ENCODE measurements at places on chromosomes 7 and 10.

GRCh38 chr10:79409726-79410085 is 35.7 kb downstream of the ZCCHC24 start:
- no peak for DNase-seq

- no peak for DNase-seq
These were observed 1243.1 kb downstream of the GATA3 start for GRCh38 chr10:9297580-9297979.

GRCh38 chr10:23362069-23362830 is 17.7 kb upstream of the C10orf67 start:
- DNase-seq, result no peak

DNA sequence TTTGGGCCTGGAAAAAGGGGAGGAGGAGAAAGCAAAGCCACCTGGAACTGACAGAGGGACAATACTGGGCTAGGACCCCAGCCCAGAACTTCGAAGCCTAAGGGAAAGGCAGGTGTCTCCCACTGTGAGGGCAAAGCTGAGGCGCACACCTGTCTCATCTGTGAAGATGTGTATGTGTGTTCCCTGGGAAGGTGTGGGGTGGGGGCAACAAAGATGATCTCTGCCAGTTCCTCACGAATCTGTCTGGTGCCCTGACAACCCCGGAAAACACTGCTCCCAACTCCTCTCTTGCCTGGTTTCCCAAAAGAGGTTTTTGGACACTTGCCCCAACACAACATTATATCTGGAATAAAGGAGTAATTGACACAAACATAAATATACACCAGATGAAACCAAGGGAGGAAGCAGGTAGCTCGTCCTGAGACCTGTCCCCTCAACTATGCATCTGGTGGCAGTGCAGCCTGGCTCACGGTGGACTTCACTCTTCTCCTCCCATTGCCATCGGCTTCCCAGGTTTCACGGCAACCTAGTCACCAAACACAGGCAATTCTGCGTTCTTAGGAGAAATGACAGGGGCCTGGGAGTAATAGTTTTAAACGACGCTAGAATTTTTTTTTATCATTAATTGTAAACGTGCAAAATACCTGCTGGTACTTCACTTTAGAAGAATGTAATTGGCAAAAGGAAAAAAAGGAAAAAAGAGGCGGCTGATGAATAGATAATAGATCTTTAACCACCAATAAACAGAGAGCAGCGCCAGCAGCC is 1.7 kb upstream of the EMX2 start:
- no peak for DNase-seq

- no peak for DNase-seq
These were observed 148.4 kb upstream of the STEAP1 start for GRCh38 chr7:90005836-90006235.

- DNase-seq, result no peak
These were observed 66.6 kb downstream of the TLL2 start for GRCh38 chr10:96446966-96447596.

- no peak for DNase-seq
These were observed 574.8 kb downstream of the ETV1 start for GRCh38 chr7:13414661-13415107.

DNA sequence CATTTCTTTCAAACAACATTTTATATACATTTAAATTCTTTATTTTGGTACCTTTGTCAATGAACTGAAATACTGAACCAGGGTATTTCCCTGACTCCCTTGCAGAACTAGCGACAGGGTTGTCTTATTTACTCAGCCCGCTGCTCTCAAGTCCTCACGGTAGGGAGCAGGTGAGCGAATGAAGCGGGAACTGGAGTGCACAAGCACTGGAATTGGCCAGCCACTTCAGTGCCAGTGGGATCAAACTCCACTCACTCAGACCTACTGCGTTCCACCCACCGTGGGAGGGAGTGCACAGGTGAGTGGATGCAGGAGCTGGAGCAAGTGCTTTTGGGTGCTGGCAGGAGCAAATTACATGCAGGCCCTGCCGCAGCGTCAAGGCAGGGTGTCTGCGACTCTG is 28.1 kb upstream of the NEUROD6 start:
- no peak for DNase-seq

GRCh38 chr10:115969591-115969990 is 303.4 kb downstream of the GFRA1 start:
- DNase-seq, result no peak

DNA sequence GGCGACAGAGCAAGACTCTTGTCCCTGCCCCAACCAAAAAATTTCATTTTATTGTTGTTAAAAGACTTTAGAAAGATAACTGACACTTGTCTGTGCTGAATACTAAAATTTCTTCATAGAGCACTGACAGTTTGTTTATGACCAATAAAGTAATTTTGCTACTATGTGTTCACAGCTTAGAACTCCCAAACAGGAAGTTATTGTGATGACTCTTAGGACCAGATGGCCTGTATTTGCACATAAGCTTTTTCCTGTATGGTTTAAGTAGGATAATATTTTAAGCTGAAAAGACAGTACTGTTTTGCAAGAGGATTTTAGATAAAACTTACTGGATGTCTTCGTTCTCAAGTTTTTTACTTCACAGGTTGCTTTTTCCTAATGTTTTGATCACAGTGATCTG is 80.7 kb downstream of the MMRN2 start:
- no peak for DNase-seq

DNA sequence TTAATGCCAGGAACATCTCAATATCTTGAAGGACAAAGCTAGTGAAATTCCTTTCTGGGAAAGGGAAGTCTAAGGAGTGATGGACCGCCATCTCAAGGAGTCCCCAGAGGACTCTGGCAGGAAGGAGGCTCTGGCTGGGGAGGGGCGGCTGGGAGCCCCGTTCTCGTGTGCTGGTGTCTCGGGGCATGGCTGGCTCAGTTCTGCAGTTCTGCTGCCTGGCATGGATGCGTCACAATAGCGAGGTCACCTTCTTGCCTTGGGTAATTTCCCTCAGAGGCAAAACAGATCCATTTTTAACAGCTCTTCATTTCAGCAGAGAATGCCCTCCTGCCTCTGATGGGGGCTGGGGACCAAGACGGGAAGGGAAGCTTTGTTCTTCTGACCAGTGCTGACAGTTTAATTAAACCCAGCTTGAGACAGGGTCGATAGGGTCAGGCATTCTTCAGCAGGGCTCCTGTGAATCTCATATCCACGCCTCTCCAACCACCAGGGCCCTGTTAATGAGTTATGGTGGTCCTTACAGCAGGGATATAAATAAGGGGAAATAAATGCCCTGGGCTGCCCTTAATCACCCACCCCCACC is 35.7 kb downstream of the SLIT1 start:
- no peak for DNase-seq

- no peak for DNase-seq
These were observed 597.2 kb downstream of the TYW1 start for GRCh38 chr7:67593794-67594193.

DNA sequence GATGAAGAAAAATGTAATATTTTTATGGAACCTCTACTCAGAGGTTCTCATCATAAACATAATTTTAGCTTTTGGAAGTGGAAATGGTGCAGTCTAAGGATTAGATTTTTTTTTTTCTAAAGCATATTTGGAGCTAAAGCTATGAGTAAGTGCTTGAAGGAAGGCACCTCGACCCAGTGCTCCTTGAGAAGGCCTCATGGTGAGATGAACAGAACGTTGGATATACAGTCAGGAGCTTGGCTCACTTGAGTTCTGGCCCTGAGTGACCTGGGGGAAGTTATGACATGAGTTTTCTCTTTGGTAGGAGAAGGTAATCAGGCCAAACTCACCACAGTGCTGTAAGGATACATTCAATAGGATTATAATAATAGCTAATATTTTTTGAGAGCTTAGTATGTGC is 163.3 kb downstream of the JCAD start:
- DNase-seq, result no peak

DNA sequence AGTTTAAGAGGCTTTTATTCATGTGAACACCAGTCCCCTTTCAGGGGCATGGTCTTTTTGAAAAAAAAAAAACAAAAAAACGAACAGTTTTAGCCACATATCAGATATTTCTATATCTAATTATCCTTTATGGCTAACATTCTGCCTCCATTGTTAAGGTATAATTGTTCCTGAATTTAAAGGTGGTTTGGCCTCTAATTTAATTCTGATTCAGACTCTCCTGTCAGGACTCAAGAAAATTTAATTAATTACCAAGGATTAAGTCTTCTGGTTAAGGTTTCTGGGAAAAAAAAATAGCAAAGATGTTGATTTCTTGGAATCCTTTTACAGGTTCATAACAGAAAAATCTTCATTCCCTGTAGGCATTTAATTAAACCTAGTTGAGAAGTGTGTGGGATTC is 27.4 kb downstream of the COL1A2 start:
- no peak for DNase-seq

DNA sequence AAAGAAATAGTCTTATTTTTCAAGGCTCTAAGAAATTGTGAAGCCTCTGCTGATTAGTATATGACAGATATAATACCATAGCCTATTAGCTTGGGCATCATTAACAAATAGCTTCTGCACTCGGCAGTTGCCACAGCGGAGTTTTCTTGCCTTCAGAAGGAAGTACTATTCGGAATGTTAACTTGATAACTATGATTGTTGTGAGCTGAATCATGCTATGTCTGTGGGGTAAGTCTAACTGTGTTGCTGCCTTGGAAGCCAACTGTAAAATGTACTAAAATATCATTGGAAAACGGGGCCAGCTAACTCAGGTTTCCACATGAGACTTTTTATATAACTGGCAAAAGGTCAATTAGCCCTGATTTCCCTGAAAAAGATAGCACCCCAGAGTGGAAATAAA is 93.2 kb downstream of the TWIST1 start:
- DNase-seq, result no peak

DNA sequence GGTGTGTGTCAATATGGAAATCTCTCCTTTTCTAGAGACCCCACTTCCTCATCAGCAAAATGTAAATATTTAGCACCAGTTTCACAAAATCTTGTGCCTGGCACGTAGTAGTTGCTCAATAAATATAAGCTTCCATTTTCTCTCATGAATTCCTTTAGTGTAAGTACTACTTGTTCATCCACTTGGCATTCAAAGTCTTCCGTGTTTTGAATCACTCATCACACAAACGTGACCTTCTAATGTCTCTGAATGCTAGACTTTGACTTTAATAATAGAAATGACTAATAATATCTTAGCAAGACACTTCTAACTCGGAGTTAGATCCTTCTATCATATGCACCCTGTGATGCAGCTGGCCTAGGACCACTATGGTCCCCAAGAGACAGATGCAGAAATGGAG is 168.7 kb upstream of the ZNF32 start:
- DNase-seq, result no peak

- DNase-seq, result no peak
These were observed 6.9 kb upstream of the MRPS24 start for GRCh38 chr7:43876241-43876640.

- no peak for DNase-seq
These were observed 268.3 kb downstream of the SNX13 start for GRCh38 chr7:17671956-17672355.

DNA sequence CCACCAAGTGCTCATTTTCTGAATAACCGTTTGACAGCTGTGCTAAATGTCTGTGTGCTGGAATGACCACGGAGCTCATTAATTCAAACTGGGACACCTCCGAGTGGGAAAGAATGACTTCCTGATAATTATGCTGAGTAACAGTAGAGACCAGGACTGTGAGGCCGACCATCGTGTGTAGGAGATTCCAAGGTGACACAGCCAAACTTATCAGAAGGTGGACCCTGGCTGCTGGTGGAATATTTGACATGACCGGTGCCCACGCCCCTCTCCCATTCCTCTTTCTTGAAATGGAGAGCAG is 400.0 kb downstream of the PTPRN2 start:
- no peak for DNase-seq

GRCh38 chr7:65429642-65430343 is 56.1 kb downstream of the ZNF92 start:
- DNase-seq, result no peak

- DNase-seq, result no peak
These were observed 32.9 kb upstream of the JCAD start for GRCh38 chr10:30092151-30092790.

DNA sequence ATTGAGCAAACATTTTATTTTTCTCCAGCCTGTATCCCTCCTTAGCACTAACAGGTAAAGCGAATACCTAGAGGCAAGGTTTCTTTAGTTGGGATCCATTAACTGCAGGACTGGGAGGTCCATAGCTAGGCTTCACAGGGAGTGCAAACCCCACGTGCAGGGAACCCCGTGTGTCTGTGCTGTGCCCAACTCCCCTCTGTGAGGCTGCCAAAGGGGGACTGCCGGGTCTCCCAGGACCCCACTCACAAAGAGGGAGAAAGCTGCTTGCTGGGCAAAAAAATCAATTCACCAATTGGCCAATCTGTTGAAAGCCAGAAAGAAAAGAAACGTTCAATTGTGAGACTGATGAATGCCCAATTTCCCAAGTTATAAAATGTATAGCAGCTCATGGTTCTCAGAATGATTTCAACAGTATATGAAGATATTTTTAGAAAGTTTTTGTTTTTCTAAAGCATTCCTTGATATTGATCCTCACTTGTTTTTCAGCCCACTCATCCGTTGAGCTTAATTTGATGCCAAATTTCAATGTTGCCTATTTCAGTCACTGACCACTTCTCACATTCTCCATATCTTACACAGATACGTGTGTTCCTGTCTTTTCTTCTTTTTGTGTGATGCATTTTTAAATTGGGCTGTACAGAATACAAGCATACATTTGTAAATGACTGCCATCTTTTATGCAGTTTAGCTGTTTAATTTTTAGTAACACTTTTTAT is 202.7 kb upstream of the PRSS58 start:
- no peak for DNase-seq

GRCh38 chr10:62880162-62880561 is 64.0 kb upstream of the EGR2 start:
- DNase-seq, result no peak

DNA sequence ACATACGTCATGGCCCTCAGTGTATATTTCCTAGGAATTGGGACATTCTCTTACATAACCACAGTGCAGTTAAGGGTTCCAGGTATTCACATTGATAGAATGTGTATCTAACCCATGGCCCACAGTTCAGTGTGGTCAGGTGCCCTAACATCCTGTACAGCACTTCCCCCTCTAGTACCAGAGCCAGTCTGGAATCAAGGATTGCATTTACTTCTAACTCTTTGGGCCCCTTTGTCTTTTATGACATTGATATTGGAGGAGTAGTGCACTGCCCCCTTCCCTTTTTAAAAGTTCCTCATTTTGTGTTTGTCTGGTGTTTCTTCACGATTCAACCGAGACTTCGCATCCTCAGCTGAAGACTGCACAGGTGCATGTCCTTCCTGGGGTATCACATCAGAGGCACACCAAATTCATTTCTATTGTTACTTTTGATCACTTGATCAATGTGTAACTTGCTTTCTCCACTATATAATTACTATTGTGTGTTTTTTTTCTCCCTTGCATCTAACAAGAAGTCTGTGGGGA is 22.4 kb upstream of the NPFFR1 start:
- no peak for DNase-seq

DNA sequence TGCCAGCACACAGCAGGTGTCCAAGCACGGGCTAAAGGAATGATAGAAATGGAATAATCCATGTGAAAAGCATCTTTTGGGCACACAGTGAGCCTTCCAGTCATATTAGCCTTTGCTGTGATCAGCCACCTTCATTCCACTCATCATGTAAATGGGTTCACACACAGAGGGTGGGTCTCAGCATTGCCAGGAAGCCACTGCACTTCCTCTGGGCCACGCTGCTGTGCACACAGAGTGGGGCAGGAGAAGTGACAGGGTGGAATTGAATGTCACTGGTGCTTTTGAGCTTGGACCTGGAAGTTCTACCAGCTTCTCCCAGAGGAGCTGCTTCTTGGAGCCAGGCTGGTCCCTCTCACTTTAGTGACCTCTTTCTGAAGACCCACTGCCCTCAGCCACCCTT is 203.5 kb downstream of the USP6NL start:
- DNase-seq, result no peak
